ENCODE measurements at places on chromosomes 5 and 9. TPM values are rescaled to one million over a fixed set of nuclear protein-coding genes. Genes with fewer than 3 reads are reported as not detected.

The TAS2R1 gene
- total RNA-seq: not detected

GRCh38 chr9:133927041-133927440 is 65.1 kb downstream of the VAV2 start:
- H3K4me3 ChIP-seq: no peak overlapping the region
- H3K4me1 ChIP-seq: peaks cover 25% of the 10 kb centered on the region
- no peak overlapping the region for H3K27ac ChIP-seq
- H3K36me3 ChIP-seq: peaks cover 17% of the 10 kb centered on the region

The LHX2 gene
- total RNA-seq: not detected

- H3K27ac ChIP-seq: peak overlapping the region; percentile 81
- DNase-seq: no peak
- peaks cover 34% of the 10 kb centered on the region for H3K36me3 ChIP-seq
- peaks cover 22% of the 10 kb centered on the region for H3K4me1 ChIP-seq
- H3K4me3 ChIP-seq: peak overlapping the region; percentile 90
These were observed 10.6 kb upstream of the GRIN1 start for GRCh38 chr9:137128158-137128861.

The NOXA1 gene
- total RNA-seq: 12.0 TPM

- no peak overlapping the region for H3K4me3 ChIP-seq
- no peaks in the 10 kb centered on the region for H3K27me3 ChIP-seq
- H3K36me3 ChIP-seq: no peaks in the 10 kb centered on the region
These were observed 235.8 kb downstream of the TMEM38B start for GRCh38 chr9:105930011-105930627.

DNA sequence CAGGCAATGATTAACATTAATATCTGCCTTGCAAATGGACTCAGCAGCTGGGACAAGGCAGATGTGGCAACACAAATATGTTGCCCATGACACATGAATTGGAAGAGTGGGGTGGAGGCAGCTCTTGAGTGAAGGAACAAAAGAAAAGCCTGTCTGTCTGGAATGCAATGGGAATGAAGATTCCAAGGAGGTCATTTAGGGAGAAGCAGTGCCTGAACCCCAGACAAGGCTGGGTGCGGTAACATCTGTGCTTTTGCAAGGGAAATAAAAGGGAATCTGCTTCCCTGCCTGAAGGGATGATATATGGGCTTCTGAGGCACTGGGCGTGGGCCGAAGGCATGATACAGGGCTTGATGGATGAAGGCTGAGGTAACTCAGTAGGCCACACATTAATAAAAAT is 94.1 kb upstream of the TRIM32 start:
- no peaks in the 10 kb centered on the region for H3K36me3 ChIP-seq
- H3K4me1 ChIP-seq: no peaks in the 10 kb centered on the region
- no peak for DNase-seq
- H3K27ac ChIP-seq: no peak overlapping the region

GRCh38 chr5:69270840-69271239 is 36.2 kb downstream of the CDK7 start:
- no peak for DNase-seq
- H3K4me3 ChIP-seq: no peak overlapping the region
- peaks cover 16% of the 10 kb centered on the region for H3K4me1 ChIP-seq
- no peaks in the 10 kb centered on the region for H3K27me3 ChIP-seq
- H3K36me3 ChIP-seq: peaks cover 22% of the 10 kb centered on the region

The FBXL7 gene
- total RNA-seq: not detected

The GRXCR2 gene
- total RNA-seq: not detected

The VCAN gene
- 25.4 TPM for total RNA-seq

GRCh38 chr5:10352430-10353240 is 860 bp upstream of the MARCHF6 start:
- H3K4me3 ChIP-seq: peak overlapping the region; percentile 93
- H3K4me1 ChIP-seq: peaks cover 18% of the 10 kb centered on the region
- no peaks in the 10 kb centered on the region for H3K27me3 ChIP-seq
- no peak for DNase-seq
- peak overlapping the region; percentile 99 for H3K27ac ChIP-seq
- H3K36me3 ChIP-seq: peaks cover 35% of the 10 kb centered on the region

DNA sequence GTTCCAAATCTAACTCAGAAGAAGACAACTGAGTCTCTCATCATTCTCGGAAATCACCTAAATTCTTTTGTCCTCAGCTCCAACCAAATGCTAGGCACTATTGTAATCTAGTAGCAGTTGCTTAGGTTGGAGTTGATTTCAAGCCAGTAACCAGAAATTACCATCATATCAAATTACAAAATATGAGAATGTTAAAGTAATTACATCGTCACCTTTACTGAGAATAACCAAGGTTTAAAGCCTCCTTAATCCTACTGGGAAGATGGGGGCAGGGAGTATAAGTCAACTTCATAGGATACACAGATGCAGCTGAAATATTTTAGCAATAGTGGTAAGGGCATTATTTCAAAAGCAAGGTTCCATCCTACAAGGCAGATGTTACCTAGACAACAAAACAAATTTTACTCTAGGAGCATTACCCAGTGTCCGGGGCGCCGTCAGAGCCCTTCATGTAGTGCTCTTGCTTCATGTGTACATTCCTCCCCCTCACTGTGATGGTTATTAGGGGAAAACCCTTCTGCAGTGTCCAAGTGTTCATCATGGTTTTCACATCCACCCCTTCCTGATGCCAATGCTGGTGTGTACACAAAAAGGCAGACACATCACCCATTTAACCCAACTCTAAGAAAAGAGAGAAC is 19.5 kb downstream of the ERAP1 start:
- H3K4me3 ChIP-seq: no peak overlapping the region
- peaks cover 57% of the 10 kb centered on the region for H3K36me3 ChIP-seq
- peaks cover 9% of the 10 kb centered on the region for H3K4me1 ChIP-seq
- no peak for DNase-seq
- no peaks in the 10 kb centered on the region for H3K27me3 ChIP-seq

DNA sequence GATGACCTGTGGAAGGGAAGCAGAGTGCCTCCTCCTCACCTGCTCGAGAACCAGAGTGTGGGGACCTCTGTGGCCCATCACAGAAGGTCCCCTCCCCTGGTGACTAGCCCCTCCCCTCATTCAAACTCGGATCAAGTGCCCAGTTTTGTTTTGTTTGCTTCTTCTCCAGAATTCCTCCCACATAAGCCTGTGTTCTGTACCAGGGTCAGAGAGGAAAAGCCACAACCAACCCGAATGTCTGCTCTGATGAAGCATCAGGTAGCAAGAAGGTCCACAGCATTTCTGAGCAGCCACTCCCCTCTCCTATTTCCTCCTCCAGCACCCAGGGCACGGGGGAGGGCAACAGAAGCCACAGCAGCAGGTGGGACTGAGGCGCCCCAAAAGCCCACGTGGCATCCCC is 58.2 kb downstream of the HSD17B3 start:
- H3K27ac ChIP-seq: no peak overlapping the region
- no peak overlapping the region for H3K4me3 ChIP-seq

DNA sequence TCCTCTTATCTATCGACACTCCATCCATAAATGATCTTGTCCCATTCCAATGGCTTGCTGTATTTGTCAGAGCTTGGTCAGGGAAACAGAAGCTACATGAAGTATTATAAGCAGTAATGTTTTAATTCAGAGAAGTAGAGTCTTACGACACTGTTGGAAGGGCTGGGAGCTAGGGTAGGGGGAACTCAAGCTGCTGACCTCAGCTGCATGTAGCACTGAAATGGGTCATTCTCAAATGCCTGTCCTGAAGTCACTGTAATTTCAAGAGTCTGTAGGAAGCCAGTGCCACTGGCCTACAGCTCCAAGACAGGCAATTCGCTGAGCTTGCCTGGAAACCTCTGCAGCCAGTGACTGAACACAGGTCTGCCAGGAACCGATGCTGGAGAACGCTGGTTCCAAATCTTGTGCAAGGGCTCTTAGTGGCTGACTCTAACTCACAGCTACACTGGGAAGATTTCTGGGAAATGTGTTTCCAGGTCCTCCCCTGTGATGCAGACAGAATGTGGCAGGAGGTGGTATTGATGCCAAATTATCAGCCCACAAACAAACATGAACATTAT is 532.4 kb downstream of the CCDC171 start:
- no peaks in the 10 kb centered on the region for H3K27me3 ChIP-seq
- no peak overlapping the region for H3K4me3 ChIP-seq
- H3K36me3 ChIP-seq: no peaks in the 10 kb centered on the region

DNA sequence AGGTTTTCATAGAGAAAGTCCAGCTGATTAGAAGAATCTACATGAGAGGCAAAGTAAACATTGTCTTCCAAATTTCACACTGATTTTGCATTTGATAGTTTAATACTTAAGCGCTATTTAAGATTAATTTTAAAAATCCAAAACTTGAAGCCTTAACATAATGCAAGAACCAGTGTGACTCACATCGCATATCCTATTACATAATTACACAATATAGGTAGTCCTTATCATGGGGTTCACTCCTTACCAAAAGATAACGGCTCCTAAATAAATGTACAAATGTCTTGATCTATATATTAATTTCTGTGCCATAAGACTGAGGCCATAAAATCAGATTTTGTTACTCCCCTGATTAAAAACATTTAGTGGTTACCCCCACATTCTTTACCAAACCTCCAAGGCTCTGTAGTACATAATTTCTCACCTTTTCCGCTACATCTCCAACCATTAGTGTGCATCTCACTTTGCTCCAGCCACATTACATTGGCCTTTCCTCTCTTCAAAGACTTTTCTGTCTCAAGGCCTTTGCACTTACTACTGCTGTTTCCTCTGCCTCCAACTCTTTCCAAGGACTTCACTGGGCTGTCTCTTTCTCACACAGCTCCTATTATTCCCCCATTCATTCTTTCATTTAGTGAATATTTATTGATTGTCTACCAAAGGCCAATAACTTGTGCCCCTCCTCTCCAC is 1.0 kb downstream of the RIOK2 start:
- peak overlapping the region; percentile 75 for H3K4me3 ChIP-seq
- no peaks in the 10 kb centered on the region for H3K27me3 ChIP-seq

DNA sequence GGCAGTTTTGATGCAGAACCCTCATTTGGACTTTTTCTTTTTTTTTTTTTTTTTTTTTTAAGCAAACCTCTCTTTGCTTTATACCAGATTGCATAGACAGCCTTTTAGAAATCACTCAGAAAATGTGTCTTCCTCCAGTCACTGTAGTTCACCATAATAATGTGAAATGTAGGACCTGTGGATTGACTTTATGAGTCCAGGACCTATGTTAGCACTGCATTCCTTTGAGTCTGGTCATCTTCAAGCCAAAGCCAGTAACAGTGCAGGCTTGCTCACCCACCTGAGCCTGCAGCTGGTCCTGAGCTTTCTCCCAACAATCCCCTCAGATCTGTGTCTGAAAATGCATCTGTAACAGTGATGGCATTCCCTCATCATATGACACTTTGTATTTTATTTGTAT is 110.7 kb upstream of the NFIL3 start:
- H3K27me3 ChIP-seq: no peaks in the 10 kb centered on the region
- no peak overlapping the region for H3K4me3 ChIP-seq
- no peaks in the 10 kb centered on the region for H3K4me1 ChIP-seq
- no peak for DNase-seq
- H3K27ac ChIP-seq: no peak overlapping the region

GRCh38 chr5:157747173-157747740 is 3.7 kb downstream of the LSM11 start:
- no peak overlapping the region for H3K27ac ChIP-seq
- no peak for DNase-seq
- no peak overlapping the region for H3K4me3 ChIP-seq
- H3K4me1 ChIP-seq: peaks cover 22% of the 10 kb centered on the region
- H3K27me3 ChIP-seq: no peaks in the 10 kb centered on the region

DNA sequence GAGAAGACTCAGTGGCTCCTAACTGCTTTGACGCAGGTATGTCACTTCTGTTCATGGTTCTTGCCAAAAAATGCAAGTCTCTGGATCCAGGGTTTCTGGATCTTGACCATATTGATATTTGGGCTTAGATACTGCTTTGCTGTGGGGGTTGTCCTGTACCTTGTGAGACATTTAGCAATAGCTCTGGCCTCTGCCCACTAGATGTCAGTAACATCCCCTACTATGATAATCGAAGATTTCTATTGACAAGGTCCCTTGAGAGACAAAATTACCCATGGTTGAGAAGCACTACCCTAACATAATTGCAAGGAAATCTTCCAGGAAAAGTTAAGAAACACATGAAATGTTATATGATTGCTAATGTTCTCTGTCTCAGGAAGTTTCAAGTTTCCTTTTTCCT is 285.4 kb downstream of the TMEM232 start:
- DNase-seq: peak; percentile 35
- H3K36me3 ChIP-seq: no peaks in the 10 kb centered on the region
- H3K4me1 ChIP-seq: no peaks in the 10 kb centered on the region
- peaks cover 7% of the 10 kb centered on the region for H3K27me3 ChIP-seq
- H3K4me3 ChIP-seq: no peak overlapping the region

- no peak overlapping the region for H3K27ac ChIP-seq
- DNase-seq: no peak
- no peaks in the 10 kb centered on the region for H3K36me3 ChIP-seq
- no peak overlapping the region for H3K4me3 ChIP-seq
These were observed 187.1 kb downstream of the CFAP90 start for GRCh38 chr5:7663808-7664207.

DNA sequence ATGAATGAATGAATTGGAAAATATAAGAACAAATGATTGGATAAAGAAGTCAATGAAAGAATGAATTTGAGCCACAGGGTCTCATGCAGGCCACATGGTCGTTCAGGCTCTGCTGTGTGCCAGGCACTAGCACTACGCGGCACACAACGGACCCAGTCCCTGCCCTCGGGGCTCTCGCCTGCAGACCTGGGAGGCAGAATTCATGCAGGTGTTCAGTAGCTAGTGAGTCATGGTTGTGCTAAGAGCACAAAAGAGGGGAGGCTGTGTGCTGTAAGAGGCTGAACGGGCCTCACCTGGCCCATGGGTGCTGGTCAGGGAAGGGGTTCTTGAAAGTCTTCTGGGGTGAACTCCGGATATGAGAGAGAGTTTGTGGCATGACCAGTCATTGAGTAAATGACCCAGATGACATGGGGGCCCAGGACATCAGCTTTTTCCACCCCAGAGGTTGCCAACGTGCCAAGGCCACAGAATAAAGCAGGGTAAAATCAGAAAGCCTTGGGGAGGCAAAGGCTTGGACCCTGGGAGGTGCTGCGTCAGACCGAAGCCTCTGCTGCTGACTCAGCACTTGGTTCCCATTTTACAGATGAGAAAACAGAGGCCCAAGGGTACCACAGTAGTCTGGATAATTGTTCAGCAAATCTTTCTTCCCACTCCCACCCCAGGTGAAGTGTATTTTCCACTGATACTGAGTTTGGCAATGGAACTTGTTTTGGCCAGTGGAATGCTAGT is 264.3 kb upstream of the MVB12B start:
- no peaks in the 10 kb centered on the region for H3K4me1 ChIP-seq
- H3K4me3 ChIP-seq: no peak overlapping the region
- no peak overlapping the region for H3K27ac ChIP-seq

Data from Calu3 (cell line).